ENCODE measurements at places on chromosomes 11 and 22.

GRCh38 chr11:47207459-47207858, 7.3 kb upstream of the DDB2 start:
- no peak for DNase-seq

- DNase-seq = no peak
These were observed 55.4 kb upstream of the CYP2D6 start for GRCh38 chr22:42185915-42186439.

DNA sequence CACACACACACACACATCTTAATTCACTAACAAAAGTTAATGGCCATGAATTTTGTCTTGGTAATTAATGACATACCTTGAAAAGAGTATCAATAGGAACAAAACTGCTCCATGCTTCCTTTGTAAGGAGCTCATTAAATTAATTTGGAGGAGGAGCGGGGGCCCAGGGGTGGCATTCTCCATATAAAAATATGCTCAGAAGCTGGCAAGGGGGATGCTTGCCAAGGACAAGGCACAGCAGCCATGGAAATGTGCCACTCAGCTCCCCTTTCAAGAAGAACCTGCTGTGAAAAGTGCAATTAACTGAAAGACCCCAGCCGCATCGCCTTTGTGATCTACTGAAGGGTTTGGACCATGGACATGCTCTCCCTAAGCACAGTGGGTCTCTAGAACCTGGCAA, 385.9 kb upstream of the API5 start:
- no peak for DNase-seq

DNA sequence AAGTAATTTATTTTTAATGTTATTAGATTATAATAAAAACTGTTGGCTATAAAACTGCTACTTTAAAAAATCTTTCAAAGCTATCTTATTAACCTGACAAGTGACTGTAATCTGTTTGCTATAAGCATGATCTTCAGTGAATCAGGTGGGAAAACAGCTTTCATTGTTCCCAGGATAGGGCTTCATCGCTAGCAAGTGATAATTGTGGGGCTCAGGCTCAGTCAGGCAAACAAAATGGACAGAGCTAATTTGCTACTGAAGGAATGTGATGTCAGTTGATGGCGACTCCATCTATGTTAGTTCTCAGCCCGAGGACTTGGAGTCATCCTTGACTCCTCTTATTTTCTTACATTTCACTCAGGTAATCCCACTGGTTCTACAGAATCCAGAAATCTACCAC, 125.0 kb downstream of the RASSF10 start:
- no peak for DNase-seq

DNA sequence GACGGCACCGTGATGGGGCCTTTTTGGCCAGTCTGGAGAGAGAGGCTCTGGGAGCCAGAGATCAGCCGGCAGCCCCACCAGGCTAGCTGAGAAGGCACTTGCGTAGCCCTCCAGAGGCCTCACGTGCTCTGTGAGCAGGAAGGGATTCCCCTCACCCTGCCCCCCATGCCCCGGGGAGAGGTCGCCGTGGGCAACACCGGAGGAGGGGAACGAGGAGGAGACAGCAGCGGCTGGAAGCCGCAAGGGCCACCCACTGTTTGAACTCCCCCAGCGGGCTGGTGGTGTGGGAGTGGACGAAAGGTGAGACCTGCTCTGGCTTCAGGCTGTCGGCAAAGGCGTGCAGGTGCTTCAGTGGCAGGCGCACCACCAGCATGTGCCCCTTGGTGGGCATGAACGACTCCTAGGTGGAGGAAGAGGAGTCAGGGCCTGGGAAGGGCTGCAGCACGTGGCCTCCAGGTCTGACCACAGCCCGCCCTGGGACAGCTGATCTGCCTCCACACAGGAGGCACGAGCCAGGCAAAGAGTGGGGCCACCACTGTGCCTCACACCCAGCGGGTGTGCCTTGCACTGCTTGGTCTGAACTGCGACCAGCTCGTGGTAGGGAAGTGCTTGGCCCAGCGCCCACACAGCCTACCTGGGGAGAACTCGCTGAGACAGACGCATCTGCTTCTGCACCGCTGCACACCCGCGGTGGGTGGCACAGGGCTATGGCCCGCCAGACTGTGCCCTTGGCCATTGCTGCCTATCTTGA, 99.9 kb downstream of the MED15 start:
- no peak for DNase-seq

DNA sequence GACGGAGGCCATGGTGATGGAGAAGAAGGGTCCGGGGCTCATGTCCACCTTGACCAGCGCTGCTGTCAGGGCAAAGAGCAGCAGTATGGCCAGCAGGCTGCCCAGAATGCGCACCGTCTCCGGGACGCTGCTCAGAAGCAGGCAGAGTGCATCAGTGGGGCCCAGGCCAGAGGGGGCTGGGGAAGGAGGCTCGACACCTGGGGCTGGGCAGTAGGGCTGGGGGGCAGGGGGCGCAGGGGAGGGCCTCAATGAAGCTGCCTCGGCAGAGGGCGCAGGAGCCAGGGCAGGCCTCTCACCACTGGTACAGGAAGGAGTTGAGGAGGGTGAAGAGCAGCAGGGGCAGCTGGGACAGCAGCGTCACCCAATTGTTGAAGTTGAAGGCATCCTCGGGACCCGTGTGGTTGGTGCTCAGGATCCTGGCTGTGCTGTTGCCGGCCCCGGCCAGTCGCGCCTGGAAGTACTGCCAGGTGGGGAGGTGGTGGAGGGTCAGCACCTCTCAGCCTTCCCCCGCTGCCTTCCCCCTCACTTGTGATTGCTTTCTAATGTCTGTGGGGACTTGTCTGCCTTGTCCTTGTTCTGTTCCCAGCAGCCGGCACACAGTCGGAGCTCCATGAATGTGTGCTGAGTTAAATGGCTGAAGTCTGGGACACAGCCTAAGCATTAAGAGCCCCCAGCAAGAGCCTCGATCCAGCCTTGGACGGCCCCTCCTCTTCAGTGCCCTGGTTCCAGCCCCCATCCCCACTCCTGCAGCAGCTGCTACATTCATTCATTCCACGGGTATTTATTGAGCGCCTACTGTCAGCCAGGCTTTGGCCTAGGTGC, 2.3 kb downstream of the SLC29A2 start:
- no peak for DNase-seq

GRCh38 chr11:90222459-90223247, at the start of gene CHORDC1:
TSS of gene CHORDC1 (minus strand) at chr11:90223049. CDS start at chr11:90222954, 95 bp downstream.
- DNase-seq = peak; percentile 90

DNA sequence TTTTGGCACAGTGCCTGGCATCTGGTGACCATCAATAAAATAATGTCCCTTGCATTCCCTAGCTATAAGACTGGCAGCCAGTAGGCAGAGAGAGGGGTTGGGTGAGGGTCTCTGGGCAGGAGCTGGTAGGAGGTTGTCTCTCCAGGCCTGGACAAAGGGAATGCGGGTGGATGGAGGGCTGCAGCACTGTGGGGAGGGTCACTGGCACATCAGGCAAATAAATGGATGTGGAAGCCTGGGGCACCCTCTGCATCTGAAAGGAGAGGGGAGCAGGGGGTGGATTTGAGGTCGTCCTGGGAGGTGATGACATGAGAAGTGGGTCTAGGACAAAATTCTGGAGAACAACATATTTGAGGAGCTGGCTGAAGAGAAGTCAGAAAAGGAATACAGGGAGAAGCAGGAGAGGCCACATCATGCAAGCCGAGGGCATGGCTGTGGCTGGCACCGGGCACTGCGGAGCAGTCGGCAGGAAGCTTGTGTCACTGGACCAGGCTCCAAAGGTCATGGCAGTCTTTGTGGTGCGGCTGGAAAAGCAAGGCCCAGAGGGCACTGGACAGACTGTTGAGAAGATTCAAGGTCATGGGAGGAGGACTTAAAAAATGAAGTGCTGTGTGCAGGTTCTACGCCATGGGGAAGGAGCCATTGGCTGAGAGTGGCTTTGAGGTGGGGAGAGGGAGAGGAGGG, 36.5 kb upstream of the THY1 start:
- DNase-seq = no peak

GRCh38 chr11:2247496-2247895, 22.9 kb downstream of the ASCL2 start:
- no peak for DNase-seq

DNA sequence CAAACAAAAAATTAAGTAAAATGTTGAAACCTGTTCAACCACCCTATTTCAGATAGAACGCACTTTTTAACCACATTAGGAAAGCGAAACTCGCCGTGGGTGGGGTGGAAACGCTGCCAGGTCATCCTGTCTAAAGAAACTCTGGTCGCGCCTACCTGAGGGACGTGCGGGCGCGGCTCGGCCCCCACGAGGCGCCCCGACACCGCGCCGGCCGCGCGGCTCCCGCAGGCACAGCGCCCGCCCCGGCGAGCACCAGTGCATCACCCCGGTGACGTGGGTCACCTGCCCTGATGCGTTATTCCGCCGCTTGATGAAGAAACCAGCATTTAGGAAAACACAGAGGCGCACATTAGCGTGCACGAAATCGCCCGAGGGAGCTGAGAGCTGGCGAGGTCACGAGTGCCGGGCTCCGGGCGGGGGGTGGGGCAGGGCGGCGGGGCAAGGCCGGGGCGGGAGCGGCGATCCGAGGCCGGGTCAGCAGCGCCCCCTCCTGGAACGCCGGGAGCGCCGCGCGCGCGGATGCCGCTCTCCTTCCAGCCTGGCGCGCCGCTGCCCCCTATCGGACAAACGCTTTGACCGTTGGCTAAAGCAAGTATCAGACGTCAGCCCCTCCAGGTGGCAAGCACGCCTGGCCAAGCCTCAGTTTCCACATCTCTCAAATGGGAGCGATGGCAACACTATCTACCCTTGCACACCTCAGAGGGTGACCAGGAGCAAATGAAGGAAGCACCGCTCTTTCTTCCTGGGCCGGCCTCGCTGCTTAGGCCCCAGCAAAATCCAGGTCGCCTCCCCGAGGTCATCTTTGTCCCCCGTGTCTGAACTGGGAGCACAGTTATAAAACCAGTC, 15.7 kb upstream of the SNX32 start:
- peak; percentile 95 for DNase-seq

- no peak for DNase-seq
These were observed 2.6 kb upstream of the OR52W1 start for GRCh38 chr11:6196396-6196795.

DNA sequence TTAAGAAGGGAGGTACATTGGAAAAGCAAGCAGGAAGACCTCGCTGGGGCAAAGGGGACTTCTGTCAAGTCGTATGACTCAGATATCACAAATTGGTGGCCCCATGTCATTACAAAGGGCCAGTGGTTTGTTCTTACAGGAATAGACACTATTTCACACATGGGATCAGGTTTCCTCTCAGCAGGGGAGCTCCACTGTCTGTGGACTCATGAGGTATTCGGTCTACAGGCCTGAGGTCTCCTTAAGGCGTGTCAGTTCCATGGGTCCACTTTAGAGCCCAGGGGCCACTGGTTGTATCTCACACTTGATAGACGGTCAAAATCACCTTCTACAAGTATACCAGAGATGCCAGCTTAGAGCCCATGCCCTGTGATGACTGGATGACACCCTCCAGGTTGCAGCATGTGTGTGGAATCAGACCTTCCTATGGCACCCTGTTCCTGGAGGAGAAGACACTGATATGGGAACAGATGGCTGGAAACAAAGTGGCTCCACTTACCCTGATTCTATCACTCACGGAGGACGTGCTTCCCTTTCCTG, 288.1 kb upstream of the B3GAT1 start:
- no peak for DNase-seq

DNA sequence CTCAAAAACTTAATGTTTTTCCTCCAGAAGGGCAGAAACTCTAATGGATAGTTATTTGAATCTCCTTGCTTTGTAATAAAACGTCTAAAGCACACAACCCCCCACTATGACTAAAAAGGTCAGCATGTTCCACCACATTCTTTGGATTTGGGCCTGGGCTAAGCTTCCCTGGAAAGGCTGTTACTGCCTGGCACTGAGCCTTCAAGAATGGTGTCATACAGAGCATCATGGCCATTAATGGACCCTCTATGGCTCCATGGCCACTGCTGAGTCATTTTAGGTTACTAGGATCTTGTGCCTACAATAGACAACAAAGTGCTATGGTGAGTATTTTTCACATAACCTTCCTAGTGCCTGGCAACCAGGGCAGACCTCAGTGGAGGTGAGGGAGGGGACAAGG, 242.6 kb upstream of the FAT3 start:
- no peak for DNase-seq

DNA sequence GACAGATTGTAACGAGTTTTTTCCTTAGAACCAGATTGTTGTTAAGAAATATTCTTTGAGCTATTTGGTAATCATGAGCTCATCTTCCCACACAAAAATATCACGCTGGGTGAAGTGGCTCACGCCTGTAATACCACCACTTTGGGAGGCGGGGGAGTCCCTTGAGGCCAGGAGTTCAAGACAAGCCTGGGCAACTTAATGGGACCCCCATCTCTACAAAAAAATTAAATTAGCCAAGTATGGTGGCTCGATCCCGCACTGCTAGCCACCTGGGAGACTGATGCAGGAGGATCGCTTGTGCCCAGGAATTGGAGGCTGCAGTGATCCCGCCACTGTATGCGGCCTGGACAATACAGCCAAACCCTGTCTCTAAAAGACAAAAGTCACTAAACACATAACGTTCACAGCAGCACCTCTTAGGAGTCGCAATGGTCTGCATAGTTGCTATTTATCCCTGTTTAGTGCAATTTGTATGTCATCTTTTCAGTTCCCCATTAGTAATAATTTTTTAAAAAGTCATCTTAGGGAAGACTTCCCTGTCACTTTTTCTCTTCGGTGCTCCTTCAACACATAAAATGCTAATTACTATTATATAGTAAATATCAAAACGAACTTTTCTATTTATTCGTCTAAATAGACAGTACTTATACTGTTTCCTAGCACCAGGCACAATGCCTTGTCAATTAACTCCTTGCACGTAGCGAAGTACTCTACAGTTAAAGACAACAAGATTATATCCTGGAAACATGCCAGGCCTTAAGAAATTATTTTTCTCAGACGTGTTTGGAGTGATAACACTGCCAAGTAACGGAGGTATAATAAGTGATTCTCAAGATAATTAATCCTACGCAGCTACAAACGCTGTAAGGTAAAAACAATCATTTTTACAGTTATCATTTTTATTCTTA, 1.1 kb downstream of the ST13 start:
- no peak for DNase-seq

GRCh38 chr22:32591620-32592019, 117.0 kb downstream of the FBXO7 start:
- DNase-seq = no peak

DNA sequence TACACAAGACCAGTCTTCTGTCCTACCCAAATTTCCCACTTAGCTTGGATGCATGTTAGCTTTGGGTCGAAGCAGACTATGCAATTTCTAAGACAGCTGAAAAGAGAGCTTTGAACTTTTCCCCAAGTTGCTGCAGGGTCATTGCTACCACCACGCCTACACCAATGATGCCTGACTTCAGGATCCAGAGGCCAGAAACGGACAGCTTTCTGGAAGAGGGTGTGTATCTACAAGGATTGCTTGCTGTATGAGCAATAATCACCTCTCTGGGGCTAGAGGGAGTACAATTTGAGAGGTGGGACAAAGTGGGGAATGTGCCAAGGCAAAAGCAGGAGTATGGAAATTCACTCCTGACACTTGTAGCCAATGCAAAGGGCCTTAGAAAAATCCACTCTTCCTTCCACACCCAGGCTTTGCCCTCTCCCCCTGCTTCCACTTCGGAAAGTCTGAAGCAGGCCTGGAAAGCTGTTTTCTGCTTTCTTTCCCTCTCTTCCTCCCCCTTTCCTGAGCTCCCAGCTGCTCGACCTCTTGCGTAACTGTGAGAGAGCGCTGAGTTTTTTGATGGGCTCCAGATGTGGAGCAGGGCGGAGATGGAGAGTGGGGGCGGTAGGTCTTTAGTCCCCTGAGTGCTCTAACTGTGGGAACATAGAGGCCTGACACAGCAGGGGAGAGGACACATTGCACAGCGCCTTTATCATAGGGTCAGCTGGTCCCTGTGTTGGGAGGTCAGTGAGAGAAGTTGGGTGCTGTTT, 2.1 kb upstream of the PHLDB1 start:
- DNase-seq = no peak

All from activated CD4-positive, alpha-beta T cell treated with anti-CD3 and anti-CD28 coated beads for 4 hours (primary cell).